SJSA1 (cell line): ENCODE measurements at places on chromosomes 1 and 21. TPM values are rescaled to one million over a fixed set of nuclear protein-coding genes. Genes with fewer than 3 reads are reported as not detected.

The PLPP3 gene
- 14.7 and 17.5 TPM in 2 replicates for total RNA-seq

The LCE1C gene
- not detected in 2 replicates for total RNA-seq

DNA sequence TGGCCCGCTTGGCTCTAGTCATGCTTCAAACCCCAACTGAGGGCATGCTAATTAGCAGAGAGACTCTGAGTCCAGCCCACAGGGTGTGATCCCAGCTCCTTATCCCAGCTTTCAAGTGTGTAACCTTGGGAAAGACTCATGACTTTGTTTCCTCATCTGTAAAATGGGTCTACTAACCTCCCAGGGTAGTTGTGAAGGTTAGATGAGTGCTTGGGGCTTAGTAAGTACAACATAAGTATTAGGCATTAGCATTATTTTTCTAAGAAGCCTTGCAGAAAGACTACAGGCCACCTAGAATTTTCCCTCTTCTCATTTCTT, 2.8 kb downstream of the MYOM3 start:
- no peak for DNase-seq

GRCh38 chr1:63368131-63368530, 704 bp downstream of the ALG6 start:
- no peak for DNase-seq

- DNase-seq, result no peak
Measured at GRCh38 chr1:52240592-52241210, 98.8 kb downstream of the ZFYVE9 start.

DNA sequence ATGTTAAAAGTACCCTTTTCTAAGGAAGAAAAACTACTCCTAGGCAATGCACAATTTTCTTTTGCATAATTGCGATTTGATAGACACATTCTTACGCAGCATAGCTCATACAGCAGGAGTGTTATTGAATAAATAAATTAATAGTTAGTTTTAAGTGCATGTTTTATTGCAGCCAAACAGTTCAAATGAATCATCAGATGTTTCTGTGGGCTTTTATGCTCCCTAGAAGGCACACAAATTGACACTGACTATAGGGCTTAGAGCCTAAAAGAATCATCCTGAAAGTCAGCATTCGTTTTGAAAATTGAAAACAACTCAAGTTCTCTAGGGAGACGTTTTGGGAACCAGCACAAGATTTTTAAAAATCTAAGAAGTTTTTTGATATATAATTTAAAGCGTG, 411.9 kb downstream of the HLX start:
- no peak for DNase-seq

DNA sequence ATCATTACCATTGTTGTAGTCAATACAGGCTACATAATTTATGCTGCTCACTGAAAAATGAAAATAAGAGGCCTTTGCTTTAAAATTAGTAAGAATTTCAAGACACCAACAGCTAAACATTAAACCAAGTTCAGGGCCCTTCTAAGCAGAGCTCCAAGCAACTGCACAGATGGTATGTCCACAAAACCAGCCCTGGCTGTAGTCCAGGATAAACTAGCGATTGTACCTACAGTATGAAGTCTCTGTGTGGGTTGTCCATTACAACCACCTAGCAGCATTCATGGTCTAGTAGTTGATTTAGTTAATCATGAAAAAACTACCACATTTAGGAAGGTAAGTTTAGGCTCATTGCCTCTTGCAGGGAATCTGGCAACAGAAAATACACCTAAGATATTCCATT, 35.3 kb downstream of the CLCA4 start:
- no peak for DNase-seq
